ENCODE measurements at places on chromosomes 6 and 20.

GRCh38 chr6:56677559-56677958 lies 34.9 kb upstream of the DST start:
- peak; percentile 62 for DNase-seq
- H3K36me3 ChIP-seq = peaks cover 7% of the 10 kb centered on the region
- H3K4me3 ChIP-seq = no peak overlapping the region
- H3K27me3 ChIP-seq = no peaks in the 10 kb centered on the region

GRCh38 chr6:74605922-74606581 lies 599.8 kb downstream of the COL12A1 start:
- peak overlapping the region; percentile 52 for H3K4me3 ChIP-seq
- H3K4me1 ChIP-seq = peaks cover 77% of the 10 kb centered on the region
- H3K27ac ChIP-seq = peak overlapping the region; percentile 83
- no peaks in the 10 kb centered on the region for H3K27me3 ChIP-seq
- no peaks in the 10 kb centered on the region for H3K36me3 ChIP-seq
- peak; percentile 20 for DNase-seq

DNA sequence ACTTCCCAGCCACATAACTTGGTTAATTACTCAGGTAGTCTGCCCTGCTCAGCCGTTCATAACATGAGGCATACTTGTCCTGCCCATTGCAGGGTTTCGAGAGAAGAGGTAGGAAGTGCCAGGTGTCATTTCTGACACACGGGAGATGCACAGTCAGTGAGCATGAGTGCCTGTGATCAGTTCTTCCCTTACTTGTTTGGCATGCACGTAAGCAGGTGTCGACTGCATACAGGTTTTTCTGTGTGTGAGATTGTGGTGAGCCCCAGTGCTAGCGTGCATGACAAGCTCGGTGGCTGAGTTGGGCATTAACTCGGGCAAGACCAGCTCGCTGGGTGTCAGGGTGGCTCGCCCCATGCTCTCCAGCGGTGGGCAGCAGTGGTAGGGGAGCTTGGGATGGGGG lies 51.2 kb upstream of the SLC22A1 start:
- no peaks in the 10 kb centered on the region for H3K4me1 ChIP-seq
- no peaks in the 10 kb centered on the region for H3K27me3 ChIP-seq
- DNase-seq = no peak
- H3K4me3 ChIP-seq = no peak overlapping the region

DNA sequence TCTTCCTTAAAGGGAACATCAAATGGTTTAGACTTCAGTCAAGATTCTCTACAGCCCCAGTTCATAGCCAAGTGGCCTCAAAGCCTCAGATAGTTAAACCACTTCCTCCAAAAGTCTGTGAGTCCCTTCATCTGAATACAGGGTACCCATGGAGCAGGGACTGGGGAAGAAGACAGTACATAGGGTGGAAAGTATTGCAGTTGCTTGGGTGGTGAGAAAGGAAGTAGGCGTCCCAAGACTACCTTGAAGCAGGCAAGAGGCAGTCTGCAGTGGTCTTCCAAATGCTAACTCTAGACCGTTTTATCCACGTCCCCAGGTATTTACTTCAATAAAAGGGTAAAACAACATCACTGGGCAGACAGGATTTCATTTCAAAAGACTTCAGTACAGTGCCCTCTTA lies 2.0 kb downstream of the FYN start:
- peak overlapping the region; percentile 60 for H3K27ac ChIP-seq
- peaks cover 43% of the 10 kb centered on the region for H3K4me1 ChIP-seq
- H3K27me3 ChIP-seq = no peaks in the 10 kb centered on the region
- H3K4me3 ChIP-seq = peak overlapping the region; percentile 84
- DNase-seq = peak; percentile 30
- H3K36me3 ChIP-seq = no peaks in the 10 kb centered on the region

GRCh38 chr6:79334674-79335073 lies 100.2 kb upstream of the HMGN3 start:
- H3K4me3 ChIP-seq = no peak overlapping the region
- DNase-seq = peak; percentile 26
- peaks cover 9% of the 10 kb centered on the region for H3K4me1 ChIP-seq
- H3K27me3 ChIP-seq = no peaks in the 10 kb centered on the region
- H3K27ac ChIP-seq = no peak overlapping the region
- H3K36me3 ChIP-seq = no peaks in the 10 kb centered on the region

GRCh38 chr6:136338486-136338885 lies 48.8 kb upstream of the BCLAF1 start:
- DNase-seq = no peak
- H3K4me1 ChIP-seq = no peaks in the 10 kb centered on the region
- H3K36me3 ChIP-seq = no peaks in the 10 kb centered on the region
- H3K27me3 ChIP-seq = no peaks in the 10 kb centered on the region

- peaks cover 20% of the 10 kb centered on the region for H3K4me1 ChIP-seq
- no peak overlapping the region for H3K4me3 ChIP-seq
- no peaks in the 10 kb centered on the region for H3K27me3 ChIP-seq
- H3K36me3 ChIP-seq = no peaks in the 10 kb centered on the region
- H3K27ac ChIP-seq = no peak overlapping the region
- no peak for DNase-seq
Observed at GRCh38 chr20:52996658-52997057, 24.5 kb downstream of the TSHZ2 start.
